SK-N-SH (cell line): ENCODE measurements at places on chromosomes 12 and 14. TPM values are rescaled to one million over a fixed set of nuclear protein-coding genes. Genes with fewer than 3 reads are reported as not detected.

Gene TDP1
- polyA plus RNA-seq, result 14.5 and 18.1 TPM in 2 replicates

Gene BICDL1
- 0.35 and 0.44 TPM in 2 replicates for polyA plus RNA-seq

Gene KCNH3
- 3.2 and 3.7 TPM in 2 replicates for polyA plus RNA-seq

- no peak for DNase-seq
Observed at GRCh38 chr12:120979220-120979861, 998 bp downstream of the HNF1A start.
